ENCODE measurements at places on chromosomes 6 and 20. TPM values are rescaled to one million over a fixed set of nuclear protein-coding genes. Genes with fewer than 3 reads are reported as not detected.

Gene LY6G6D
- total RNA-seq: not detected

Gene SYCP2L
- total RNA-seq: 0.12 TPM

Gene COL9A1
- total RNA-seq: not detected

Gene LGSN
- total RNA-seq: 10.8 TPM

Gene HCRTR2
- total RNA-seq: 0.63 TPM

Gene SDHAF4
- 8.4 TPM for total RNA-seq

Gene PI16
- total RNA-seq: not detected

Gene RING1
- 32.0 TPM for total RNA-seq

Gene RAMACL
- 0.20 TPM for total RNA-seq

Gene HLA-DRA
- total RNA-seq: not detected

Gene FRS3
- total RNA-seq: 4.3 TPM

Gene PLG
- not detected for total RNA-seq

Gene ISM1
- total RNA-seq: 2.4 TPM

Gene MRAP2
- 1.8 TPM for total RNA-seq

Gene BFSP1
- total RNA-seq: 22.7 TPM

Data from Caco-2 (cell line).